Testis (tissue), 5 donors: ENCODE measurements at places on chromosomes 11 and 22.

DNA sequence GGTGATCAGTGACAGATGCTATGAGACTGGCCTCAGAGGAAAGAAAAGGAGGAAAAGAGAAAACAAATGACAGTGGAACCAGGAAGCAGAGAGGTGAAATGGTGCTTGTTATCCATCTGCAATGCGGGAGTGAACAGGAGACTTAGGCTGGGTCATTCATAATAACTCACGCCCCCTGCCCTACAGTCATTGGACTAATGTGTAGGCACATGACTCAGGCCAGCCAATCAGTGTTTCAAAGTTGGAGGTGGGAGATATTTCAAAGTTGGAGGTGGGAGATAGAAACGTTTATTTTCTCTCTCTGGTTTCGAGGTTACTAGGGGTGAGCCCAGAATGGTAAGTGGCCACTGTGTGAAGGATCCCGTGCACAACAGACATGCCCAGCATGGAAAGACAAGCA, 30.3 kb downstream of the SLC22A6 start:
- DNase-seq: peak; percentile 23

DNA sequence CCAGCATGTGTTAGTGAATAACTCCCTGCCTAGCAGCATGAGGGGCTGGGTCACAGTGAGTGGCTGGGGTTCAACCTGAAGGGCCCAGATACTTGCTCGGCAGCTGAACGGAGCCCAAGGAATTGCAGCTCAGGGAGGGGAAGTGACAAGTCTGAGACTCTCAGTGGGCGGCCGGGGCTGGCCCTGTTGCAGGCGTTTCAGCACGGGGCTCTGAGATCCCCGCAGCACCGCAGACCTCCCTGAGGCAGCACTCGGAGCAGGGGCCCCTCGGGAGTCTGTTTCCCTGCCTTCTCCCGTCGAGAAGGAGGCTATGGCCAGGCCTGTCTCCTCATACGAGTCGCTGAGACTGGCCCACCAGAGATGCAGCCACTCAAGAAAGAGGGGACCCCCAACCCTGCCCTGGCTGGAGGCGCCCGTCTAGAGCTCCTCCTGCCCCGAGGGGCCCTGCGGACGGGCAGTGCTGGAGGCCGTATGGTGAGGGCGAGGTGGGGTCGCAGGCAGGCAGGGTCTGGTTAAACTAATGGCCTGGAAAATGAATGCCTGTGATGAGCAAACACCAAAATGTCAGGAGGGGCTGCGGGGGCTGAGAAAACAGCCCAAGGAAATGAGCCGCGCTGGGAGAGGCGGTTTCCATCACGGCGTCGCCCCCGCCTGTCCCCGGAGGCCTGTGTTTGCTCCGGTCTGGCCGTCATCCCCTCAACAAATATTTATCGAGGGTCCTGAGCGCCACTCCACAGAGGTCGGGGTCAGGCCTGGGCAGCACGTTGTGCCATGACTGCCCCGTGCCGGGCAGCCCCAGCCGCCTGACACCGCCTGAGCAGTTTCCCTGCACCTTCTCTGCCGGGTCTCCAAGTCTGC, 9.3 kb downstream of the TSSC4 start:
- DNase-seq: no peak

DNA sequence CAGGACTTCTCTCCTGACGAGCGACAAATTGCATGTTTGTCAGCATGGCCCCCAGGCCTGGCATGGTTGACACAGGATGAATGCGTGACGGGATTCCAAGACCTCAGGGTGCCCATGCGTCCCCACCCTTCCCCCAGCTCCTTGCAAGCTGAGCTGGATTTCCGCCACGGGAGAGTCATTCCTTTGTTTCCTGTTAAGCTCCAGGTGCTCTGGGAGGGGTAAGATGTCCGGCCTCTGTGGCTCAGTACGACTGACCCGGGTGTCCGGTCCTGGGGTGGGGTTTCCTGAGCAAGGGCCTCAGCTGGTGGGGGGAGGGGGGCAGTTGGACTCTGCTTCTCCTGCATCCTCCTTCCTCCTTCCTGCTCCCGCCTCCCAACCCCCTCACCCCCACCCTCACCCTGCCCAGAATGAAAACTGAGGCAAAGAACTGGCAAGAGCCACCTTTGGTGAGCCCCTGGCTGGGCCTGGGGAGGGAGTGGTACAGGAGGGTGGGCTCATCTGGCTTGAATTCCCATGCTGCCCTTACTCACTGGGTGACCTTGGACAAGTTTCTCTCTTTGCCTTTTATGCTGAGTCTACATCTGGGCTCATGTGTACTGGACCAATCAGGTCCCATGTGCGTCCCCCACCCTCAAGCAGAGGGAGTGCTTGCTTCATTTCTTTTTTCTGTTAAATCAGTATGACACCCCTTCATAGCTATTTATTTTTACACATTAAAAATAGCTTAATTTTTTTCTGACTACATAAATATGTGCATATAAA, 2.5 kb downstream of the CDC42EP2 start:
- peak; percentile 63 for DNase-seq

GRCh38 chr11:96459751-96460150, 69.9 kb downstream of the JRKL start:
- no peak for DNase-seq

GRCh38 chr22:50304528-50305392, 2.7 kb downstream of the PLXNB2 start:
- DNase-seq: no peak

DNA sequence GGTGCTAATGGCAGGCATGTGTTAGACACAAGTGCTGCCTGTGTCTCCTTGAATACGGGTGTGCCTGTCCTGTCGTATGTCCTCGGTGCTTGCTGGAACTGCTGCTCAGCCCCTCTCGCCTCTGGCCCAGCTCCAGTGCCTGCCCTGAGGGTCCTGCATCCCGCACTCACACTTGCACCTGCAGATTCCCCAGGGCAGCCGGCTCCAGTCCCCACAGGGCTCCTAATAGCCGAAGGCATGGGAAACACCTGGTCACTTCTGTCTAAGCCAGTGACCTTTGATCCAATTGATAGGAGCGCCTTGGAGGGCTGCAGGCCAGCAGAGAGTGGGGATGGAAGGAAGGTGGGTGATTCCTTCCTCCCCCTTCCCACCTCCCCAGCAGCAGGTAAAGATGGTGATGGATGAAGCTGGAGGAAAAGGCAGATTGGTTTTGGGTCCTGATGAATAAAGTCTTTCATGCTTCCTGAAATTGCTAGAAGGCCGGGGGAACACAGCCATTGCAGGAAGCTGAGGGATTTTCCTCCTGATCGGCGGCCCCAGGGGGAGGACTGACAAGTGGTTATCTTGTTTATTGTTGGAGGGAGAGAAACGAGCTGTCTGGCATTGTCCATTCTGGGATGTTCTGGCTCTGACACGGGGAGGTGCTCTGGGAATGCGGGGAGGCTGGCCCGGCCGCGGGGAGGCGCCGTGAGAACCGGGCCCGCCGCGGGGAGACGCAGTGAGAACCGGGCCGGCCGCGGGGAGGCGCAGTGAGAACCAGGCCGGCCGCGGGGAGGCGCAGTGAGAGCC, 110.9 kb upstream of the B3GAT1 start:
- DNase-seq: no peak

GRCh38 chr11:44557464-44557863, 8.0 kb upstream of the CD82 start:
- DNase-seq: no peak

- DNase-seq: no peak
Observed at GRCh38 chr11:103594283-103594682, 442.2 kb upstream of the DDI1 start.

DNA sequence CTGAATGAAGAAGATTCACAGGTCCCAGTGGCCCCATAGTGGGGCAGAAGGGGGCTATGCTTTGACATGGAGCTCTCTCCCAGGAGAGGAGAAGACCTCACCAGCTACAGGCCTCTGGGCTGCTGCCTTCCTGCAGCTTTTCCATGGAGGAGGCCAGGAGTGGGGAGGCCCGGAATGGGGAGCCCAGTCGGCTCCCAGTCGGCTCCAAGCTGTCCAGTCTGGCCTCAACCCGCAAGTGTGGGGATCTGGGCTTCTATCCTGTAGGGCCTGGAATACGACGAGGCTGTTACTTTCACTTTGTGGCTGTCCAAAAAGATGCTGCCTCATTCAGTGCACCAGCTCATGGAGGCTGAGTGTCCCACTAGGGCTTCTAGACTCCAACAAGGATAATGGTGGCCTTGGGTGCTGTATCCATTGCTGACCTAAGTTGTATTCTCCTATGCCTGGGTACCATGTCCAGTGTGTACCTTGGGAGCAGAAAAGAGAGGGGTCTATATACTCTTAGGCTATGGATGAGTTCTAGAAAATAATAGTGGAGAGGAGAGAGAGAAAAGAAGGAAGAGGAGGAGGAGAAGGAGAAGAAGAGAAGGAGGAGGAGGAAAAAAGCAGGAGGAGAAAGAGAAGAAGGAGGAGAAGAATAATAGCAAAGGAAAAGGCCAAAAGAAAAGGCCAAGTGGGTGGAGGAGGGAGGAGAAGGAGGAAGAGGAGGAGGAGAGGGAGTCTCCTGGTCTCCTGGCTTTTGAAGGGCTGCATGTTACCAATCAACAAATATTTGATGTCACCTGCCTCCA, 1.1 kb downstream of the MYO18B start:
- DNase-seq: no peak

DNA sequence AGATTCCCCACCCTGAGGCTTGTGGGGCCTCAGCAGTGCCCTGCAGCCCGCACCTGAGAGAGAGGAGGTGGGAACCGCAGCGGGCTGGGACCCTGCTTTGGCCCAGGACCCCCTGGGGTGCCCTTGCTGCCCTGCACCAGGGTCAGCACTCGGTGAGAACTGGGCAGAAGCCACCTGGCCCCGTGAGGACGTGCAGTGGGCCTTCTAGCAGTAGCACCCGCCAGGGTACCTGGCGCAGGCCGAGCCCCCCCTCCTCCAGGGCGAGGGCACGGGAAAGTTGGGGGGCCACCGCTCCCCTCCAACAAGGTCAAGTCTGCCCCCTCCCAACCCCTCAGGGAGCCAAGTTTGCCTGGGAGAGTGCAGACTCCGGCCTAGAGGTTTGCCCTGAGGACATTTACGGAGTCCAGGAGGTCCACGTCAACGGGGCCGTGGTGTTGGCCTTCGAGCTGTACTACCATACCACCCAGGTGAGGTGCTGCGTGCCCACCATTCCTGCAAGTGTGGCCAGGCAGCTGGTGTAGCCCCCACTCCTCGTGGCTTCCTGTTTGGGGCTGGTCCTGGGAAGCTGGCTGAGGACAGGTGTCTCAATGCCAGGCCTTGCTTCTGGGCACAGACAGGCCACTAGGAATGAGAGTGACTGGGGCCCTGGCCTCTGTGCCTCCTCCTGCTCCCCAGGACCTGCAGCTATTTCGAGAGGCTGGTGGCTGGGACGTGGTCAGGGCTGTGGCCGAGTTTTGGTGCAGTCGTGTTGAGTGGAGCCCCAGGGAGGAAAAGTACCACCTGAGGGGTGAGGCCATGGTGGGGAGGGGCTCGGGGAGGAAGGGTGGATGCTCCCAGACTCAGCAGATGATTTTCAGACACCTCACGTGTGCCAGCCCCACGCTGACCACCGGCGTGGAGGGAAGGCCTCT, 3.5 kb downstream of the PGGHG start:
- DNase-seq: no peak

- DNase-seq: no peak
Observed at GRCh38 chr22:49702068-49702397, 125.6 kb downstream of the BRD1 start.

- DNase-seq: peak; percentile 88
Observed at GRCh38 chr11:112174789-112175598, at the start of gene BCO2. Gene BCO2 (plus strand): TSS chr11:112175512. CDS start chr11:112175602, 90 bp downstream.

- DNase-seq: no peak
Observed at GRCh38 chr22:37032134-37032534, 12.6 kb downstream of the MPST start.

GRCh38 chr11:27412192-27412691, 49.2 kb upstream of the CCDC34 start:
- DNase-seq: no peak

DNA sequence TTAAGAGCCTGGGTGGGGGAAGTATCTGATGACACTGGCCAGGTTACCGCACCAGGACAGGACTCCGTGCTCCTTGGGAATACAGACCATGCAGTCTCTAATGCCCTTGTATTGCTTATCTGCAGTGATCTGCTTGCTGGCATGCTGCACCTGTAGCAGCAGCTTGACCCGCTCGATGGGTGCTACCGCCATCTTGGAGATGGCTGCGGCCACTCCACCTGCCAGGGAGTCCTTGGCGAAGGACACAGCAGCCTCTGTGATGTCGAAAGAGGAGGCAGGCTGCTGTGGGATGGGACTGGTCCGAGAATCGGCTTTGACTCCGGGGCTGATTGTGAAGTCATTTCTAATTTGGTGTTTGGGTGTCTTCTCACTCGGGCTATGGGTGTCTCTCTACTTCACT, 3.1 kb downstream of the WBP2NL start:
- DNase-seq: no peak

- no peak for DNase-seq
Observed at GRCh38 chr11:80024119-80024518, 583.3 kb upstream of the TENM4 start.

DNA sequence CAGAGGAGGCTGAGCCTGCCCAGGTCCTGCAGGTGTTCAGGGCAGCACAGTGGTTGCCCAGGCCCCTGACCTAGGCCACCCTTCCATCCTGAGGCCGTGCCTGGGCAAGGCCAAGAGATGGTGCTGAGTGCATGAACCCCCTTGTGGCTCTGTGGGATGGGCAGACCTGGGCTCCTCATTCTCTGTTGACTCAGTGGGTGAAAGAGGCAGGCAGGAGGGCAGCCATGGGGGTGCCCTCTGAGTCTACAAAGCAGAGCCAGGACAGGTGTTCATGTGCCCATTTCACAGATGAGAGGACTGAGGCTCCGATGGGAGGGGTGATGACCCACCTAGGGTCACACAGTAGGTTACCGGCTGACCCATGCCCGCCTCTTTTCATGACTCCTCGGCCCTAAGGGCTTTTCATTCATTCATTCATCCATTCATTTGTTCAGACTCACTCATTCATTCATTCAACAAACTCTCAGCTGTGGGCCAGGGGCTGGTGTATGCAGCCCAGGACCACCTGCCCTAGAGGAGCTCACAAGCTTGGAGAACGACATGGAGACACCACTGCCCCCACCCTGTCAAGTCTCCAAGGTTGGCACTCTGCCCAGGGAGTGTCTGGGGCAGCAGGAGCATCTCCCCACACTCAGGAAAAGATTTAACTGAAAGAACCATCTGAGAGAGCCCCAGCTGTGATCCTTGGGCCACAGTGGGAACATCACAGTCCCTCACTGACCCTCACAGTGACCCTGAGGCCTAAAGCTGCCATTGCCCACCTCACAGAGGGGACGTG, 40.5 kb downstream of the IGLL5 start:
- no peak for DNase-seq

DNA sequence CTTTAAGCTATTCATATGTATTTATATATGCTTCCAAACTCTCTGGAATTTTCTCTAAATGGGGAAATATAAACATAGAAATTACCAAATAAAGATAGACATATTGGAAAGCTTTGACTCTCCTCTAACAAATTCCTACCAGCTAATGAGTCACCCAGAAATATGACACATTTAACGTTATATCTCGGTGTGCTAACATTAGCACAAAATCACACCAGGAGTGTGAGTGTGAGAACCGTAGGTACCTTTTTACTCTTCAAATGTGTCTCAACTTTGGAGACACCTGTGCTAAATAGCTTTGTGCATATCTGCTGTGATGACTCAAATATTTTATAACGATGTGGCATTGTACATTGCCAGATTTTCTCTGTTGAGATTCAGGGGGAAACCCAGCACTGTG, 714.4 kb downstream of the METTL15 start:
- DNase-seq: no peak

- DNase-seq: no peak
Observed at GRCh38 chr22:44411226-44412135, 86.6 kb downstream of the RTL6 start.
